Suprapubic skin (tissue), 4 donors: ENCODE measurements at places on chromosomes 12 and 14. TPM values are rescaled to one million over a fixed set of nuclear protein-coding genes. Genes with fewer than 3 reads are reported as not detected.

Gene EFS
- total RNA-seq = 74.0 TPM

Gene AQP2
- not detected for total RNA-seq

Gene KRT80
- 196 TPM for total RNA-seq

Gene KLRG1
- total RNA-seq = 2.4 TPM

Gene LRRC9
- total RNA-seq = not detected

Gene BATF
- 1.1 TPM for total RNA-seq

Gene SLC17A8
- total RNA-seq = not detected

Gene KCNH5
- total RNA-seq = not detected
